GM12878 (cell line): ENCODE measurements at places on chromosomes 11 and 22. TPM values are rescaled to one million over a fixed set of nuclear protein-coding genes. Genes with fewer than 3 reads are reported as not detected.

- DNase-seq, result no peak
Measured at GRCh38 chr11:46686886-46687795, 13.3 kb downstream of the ARHGAP1 start.

GRCh38 chr11:132177106-132177505, 806.7 kb downstream of the NTM start:
- DNase-seq, result no peak

GRCh38 chr11:84247129-84247528, 961.0 kb upstream of the CCDC90B start:
- no peak for DNase-seq

Gene UPK3A
- total RNA-seq, result not detected in 2 replicates

Gene SCARF2
- total RNA-seq, result 0.45 and 0.74 TPM in 2 replicates

GRCh38 chr11:19789835-19790710, 77.4 kb downstream of the NAV2 start:
- DNase-seq, result no peak

DNA sequence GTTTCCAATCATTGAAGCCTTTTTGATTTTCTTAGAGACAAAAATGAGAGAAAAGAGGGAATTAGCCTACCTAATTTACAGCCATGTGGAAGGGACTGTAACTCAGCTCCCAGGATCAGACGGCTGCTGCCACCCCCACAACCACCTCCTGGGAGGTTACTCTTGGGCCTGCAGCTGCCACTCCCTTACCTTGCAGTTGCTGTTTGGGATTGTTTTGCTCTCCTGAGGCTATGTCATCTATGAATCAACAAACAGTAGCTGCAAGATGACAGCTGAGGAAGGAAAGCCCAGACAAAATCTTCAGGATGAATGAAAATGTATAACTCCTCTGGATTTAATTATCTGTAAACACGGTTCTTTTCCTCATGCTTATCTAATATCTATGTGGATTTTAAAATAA, 28.0 kb upstream of the ZC3H12C start:
- DNase-seq, result no peak

Gene WBP2NL
- total RNA-seq, result 1.5 and 1.8 TPM in 2 replicates

Gene PAK1
- 119 and 121 TPM in 2 replicates for total RNA-seq

DNA sequence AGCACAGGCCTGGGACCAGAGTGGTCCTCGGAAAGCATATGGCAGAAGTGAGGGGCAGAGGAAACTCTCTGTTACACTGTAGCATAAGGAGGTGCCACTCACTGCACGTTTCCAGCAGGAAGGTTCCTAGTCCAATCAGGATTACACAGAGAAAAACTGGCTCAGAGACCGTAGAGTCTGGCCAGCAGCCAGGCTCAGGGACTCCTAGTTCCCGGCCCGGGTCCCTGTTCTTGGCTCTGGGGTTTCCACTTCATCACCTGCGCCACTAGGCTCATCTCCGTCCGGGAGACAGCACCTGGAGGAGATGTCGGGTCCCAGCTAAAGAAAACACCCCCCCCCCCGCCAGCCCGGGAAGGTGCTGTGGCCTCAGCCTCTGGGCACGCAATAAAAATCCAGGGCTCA, 1.1 kb downstream of the TTLL12 start:
- no peak for DNase-seq

DNA sequence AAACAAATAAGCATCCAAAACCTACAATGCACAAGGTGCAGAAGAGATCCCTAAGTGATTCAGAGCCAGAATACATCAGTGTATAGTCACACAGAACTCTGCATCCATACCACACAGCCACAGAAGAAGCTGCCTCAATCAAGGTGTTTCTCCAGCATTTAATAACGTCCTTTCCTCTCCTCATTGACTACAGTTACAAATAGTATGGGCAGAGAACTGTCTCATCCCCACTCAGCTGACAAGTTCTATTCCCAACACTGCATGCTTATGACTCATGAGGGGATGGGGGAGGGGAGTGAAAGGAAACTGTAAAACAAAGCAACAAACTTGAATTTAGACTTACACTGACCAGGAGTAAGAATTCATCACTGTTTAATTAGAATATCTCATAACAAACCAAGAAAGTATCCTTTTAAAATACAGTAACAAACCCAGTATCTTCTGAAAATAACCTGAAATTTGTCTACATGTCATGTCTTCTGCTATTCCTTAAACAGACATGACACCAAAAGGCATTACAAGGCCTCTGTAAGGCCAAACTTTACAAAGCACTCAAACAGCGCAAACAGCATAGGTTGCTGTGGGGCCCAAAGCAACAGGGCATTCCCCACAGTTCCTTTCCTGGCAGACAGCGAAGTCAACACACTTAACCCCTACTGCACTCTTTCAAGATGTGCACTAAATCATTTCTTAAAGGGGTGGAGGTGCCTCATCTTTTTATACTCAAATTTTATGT, 29.3 kb downstream of the CELF1 start:
- DNase-seq, result no peak

Gene DCPS
- 56.1 and 56.8 TPM in 2 replicates for total RNA-seq

DNA sequence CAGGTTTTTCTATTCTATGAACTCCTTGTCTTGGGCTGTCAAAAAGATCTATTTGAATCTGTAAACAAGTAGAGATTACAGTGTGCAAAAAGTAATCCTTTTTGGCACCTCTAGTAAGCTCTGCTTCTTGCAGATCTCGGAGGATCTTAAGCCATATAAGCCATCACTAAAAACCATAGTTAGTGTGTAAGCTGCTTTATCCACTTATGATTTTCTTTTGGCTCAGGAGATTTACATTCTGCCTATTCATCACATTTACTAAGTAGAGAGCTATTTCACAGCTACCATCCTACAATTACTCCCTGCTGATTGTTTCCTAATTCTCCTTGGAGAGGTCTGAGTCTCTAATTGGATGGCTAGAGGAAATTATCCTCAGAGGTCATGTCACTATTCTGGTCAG, 385.7 kb downstream of the AASDHPPT start:
- DNase-seq, result no peak

Gene RFPL3
- total RNA-seq, result not detected in 2 replicates

DNA sequence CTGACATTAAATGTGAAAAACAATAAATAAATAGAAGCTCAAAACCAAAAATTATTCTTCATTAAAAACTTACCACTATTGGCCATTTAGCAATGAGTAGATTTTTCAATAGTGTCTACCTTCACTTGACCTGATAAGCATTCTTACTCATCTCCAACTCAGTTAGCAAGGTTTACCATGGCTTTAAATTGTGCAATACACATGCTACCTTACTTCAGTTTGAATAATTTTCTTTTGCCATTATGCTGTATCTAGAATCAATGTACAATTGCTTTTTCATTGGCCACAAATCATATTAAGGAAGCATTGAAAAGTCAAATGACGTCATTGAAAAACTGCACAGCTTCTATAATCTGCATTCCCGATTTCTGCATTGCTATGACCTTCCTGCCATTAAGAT, 64.9 kb downstream of the SVIP start:
- no peak for DNase-seq

Gene RASSF7
- total RNA-seq, result 15.1 and 16.8 TPM in 2 replicates

- no peak for DNase-seq
Measured at GRCh38 chr11:131616481-131617140, 246.2 kb downstream of the NTM start.

GRCh38 chr11:44318369-44318768, 8.4 kb upstream of the ALX4 start:
- DNase-seq, result no peak

DNA sequence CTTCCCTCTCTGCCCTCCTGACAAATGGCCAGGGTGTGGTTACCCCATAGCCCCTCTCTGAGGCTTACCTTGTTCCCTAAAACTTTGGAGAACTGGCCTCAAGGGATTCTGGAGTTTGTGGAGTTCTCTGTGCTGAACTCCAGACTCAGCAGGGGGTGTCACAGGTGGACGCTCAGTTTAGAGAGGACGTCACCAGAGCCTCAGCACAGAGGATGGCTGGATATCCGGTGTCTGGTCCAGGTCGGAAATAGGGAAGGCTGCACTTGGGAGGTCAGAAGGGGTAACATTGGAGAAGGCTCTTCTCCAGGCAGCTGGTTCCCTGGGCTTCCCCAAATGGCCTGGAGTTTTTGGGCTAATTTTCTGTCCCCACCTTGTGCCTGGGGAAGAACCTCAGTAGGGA, 64.2 kb downstream of the ADAMTS15 start:
- no peak for DNase-seq

- peak; percentile 42 for DNase-seq
Measured at GRCh38 chr11:70314730-70315129, 44.2 kb downstream of the PPFIA1 start.
